SK-N-MC (cell line): ENCODE measurements at places on chromosomes 6 and 20.

GRCh38 chr20:57397693-57398108 lies 6.5 kb downstream of the RBM38 start:
- no peak for DNase-seq

DNA sequence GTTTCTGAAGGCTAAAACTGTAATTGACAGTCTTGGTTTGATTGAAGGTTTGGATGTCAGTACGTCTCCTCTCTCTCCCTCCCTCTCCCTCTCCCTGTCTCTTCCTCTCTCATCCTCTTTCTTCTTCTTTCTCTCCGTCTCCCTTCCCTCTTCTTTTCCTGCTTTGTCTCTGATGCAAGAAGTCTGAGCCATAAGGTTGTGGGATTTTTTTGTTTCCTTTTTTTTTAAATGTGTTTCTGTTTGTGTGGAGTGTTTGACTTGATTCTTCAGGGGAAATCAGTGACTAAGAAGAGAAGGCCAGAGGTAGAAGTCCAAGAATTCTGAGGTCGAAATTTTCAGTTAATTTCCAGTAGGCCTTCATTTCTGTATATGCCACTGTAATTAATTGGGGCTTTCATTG lies 111.9 kb downstream of the FOXO3 start:
- DNase-seq, result no peak

DNA sequence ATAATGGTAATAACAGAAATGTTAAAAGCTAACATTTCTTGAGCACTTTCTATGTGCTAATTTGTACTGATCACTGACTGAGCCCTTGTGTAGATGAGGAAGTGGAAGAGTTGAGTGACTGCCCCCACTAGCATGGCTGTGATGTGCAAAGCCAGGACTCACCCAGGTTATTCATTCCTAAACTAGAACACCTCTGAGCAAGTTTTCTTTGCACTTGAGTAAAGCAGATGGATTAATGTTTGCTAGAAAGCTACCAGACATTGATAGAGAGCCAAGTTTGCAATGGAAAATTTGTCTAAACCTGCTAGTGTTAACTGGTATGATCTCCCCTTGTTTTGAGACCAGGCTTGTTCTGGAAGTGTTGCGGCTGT lies 467.4 kb upstream of the PLCB4 start:
- DNase-seq, result no peak

DNA sequence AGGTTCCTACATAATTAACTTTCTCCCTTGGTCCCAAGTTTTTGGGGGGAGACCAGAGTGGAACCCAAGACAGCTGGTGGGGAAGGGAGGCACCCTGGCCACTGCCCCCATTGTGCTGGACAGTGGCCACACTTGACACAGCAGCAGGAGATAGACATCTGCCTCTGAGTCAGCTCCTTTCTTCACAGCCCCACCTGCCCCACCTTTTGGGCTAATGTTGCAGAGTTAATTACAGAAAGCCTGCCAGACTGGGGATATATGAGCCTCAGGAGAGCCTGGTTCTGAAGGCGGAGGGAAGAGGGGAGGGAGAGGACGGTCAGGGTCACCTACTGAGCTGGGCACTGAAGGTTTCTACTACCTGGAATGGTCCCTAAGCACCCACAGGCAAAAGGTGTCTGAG lies 50.6 kb downstream of the MAFB start:
- DNase-seq, result no peak

- DNase-seq, result no peak
Measured at GRCh38 chr6:170462366-170463020, 90.6 kb downstream of the PSMB1 start.

DNA sequence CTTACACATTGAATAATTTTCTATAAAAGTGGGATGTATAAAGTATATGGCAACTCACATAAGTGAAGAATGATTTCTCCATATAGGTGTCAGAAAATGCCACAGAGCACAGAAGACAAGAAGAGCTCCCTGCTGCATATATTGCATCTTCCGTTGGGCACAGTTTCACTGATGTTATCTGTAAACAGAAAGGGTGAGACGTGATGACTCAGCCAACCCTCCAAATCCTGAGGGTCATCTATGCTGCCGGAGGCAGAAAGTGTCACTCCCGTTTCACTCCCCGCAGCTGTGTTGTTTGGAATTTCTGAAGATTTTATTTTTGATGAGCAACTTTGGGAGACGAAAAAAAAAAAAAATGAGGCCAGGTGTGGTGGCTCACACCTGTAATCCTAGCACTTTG lies 644.1 kb downstream of the C6orf118 start:
- DNase-seq, result no peak

- DNase-seq, result peak; percentile 14
Measured at GRCh38 chr6:168884050-168884645, 369.5 kb downstream of the THBS2 start.
